ENCODE measurements at places on chromosomes 16 and 17.

DNA sequence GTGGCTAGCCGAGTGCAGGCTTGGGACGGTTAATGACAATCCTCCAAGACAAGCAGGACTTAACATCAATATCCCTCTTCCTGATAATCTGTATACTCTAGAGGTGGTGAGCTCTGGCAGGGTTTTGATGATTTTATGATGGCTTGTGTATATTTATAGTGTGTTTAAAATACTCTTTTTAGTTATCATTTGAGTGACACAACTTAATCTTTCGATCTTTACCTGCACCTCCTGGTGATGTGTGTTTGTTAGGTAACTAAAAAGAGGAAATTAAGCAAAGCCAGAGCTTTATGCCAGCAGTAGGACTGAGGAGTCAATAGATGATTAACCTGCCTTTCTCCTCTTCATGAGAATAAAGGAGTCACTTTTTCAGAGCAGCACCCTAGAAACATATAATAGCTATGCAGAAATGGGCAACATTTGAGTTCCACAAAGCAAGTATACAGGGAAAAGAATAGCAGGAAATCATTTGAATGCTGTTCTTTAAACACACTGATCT lies 210.5 kb downstream of the IRX3 start:
- H3K27me3 ChIP-seq = no peaks in the 10 kb centered on the region
- H3K4me3 ChIP-seq = no peak overlapping the region
- DNase-seq = no peak
- H3K4me1 ChIP-seq = peaks cover 2% of the 10 kb centered on the region

GRCh38 chr17:40722241-40722640 lies 18.7 kb upstream of the KRT24 start:
- H3K36me3 ChIP-seq = no peaks in the 10 kb centered on the region
- no peak overlapping the region for H3K27ac ChIP-seq
- H3K4me1 ChIP-seq = no peaks in the 10 kb centered on the region
- no peak for DNase-seq
- no peaks in the 10 kb centered on the region for H3K27me3 ChIP-seq
- H3K4me3 ChIP-seq = no peak overlapping the region

- H3K27me3 ChIP-seq = no peaks in the 10 kb centered on the region
- no peak overlapping the region for H3K4me3 ChIP-seq
- peak overlapping the region; percentile 44 for H3K27ac ChIP-seq
- peaks cover 15% of the 10 kb centered on the region for H3K4me1 ChIP-seq
- H3K36me3 ChIP-seq = peaks cover 15% of the 10 kb centered on the region
These were observed 4.7 kb downstream of the CORO7 start for GRCh38 chr16:4411684-4412083.

DNA sequence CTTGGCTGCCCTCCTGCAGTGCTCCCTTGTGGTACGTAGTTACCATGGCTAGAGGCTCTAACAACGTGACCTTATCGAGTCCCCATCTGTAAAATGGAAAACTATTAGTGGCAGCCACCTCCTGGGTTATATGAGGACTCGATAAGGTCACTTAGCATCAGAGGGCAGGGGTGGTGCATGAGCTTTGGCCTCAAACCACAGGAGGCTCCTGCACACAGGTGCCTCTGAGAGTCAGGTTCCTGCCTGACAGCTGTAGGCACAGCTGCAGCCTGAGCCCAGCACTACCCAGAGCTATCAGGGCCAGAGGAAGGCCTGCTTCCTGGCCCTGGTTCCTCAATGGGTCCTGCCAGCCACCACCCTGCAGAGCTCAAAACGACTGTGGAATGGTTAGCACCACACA lies 57.2 kb upstream of the SEC14L1 start:
- no peaks in the 10 kb centered on the region for H3K36me3 ChIP-seq
- peaks cover 3% of the 10 kb centered on the region for H3K4me1 ChIP-seq
- no peak for DNase-seq
- H3K27ac ChIP-seq = no peak overlapping the region

GRCh38 chr17:69410671-69411070 lies 3.8 kb upstream of the MAP2K6 start:
- no peaks in the 10 kb centered on the region for H3K36me3 ChIP-seq
- H3K4me1 ChIP-seq = peaks cover 7% of the 10 kb centered on the region

DNA sequence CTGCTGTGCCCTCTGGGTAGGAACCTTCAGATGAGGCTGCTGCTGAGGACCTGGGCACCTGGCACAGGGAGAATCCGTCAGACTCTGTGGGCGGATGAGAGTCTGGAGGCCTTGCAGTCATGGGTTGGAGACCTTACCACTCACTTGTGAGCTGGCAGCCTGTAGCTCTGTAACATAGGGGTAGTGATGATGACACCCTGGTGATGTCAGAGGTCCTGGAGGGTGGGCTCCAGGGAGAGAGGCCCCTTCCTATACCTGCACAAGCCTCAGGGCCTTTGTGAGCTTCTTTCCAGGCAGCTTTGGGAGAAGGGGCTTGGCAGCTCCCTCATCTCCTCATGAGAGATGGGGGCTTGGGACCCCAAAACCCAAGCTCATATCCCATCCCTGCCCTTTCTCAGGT lies 1.6 kb downstream of the MIEF2 start:
- no peak for DNase-seq
- H3K27ac ChIP-seq = peak overlapping the region; percentile 99
- H3K4me3 ChIP-seq = peak overlapping the region; percentile 83
- peaks cover 46% of the 10 kb centered on the region for H3K4me1 ChIP-seq
- no peaks in the 10 kb centered on the region for H3K27me3 ChIP-seq

- H3K4me1 ChIP-seq = no peaks in the 10 kb centered on the region
- H3K27me3 ChIP-seq = no peaks in the 10 kb centered on the region
- no peak overlapping the region for H3K4me3 ChIP-seq
- no peaks in the 10 kb centered on the region for H3K36me3 ChIP-seq
These were observed 510.9 kb downstream of the KCNJ18 start for GRCh38 chr17:22203208-22203715.

GRCh38 chr17:27878776-27879562 lies 14.2 kb downstream of the LYRM9 start:
- H3K4me3 ChIP-seq = no peak overlapping the region
- no peaks in the 10 kb centered on the region for H3K36me3 ChIP-seq
- no peaks in the 10 kb centered on the region for H3K27me3 ChIP-seq
- no peaks in the 10 kb centered on the region for H3K4me1 ChIP-seq

GRCh38 chr16:84048270-84048669 lies 5.7 kb upstream of the SLC38A8 start:
- H3K36me3 ChIP-seq = peaks cover 8% of the 10 kb centered on the region
- H3K4me3 ChIP-seq = no peak overlapping the region
- H3K27ac ChIP-seq = no peak overlapping the region
- no peaks in the 10 kb centered on the region for H3K4me1 ChIP-seq

Measured in esophagus squamous epithelium (tissue), 5 donors.